Activated CD4-positive, alpha-beta T cell treated with anti-CD3 and anti-CD28 coated beads, Interleukin-2, amount 50 U/mL, for 16 hours (primary cell): ENCODE measurements at places on chromosomes 13 and 19.

- DNase-seq: no peak
Measured at GRCh38 chr13:64770743-64771142, 2459.4 kb downstream of the PCDH9 start.

DNA sequence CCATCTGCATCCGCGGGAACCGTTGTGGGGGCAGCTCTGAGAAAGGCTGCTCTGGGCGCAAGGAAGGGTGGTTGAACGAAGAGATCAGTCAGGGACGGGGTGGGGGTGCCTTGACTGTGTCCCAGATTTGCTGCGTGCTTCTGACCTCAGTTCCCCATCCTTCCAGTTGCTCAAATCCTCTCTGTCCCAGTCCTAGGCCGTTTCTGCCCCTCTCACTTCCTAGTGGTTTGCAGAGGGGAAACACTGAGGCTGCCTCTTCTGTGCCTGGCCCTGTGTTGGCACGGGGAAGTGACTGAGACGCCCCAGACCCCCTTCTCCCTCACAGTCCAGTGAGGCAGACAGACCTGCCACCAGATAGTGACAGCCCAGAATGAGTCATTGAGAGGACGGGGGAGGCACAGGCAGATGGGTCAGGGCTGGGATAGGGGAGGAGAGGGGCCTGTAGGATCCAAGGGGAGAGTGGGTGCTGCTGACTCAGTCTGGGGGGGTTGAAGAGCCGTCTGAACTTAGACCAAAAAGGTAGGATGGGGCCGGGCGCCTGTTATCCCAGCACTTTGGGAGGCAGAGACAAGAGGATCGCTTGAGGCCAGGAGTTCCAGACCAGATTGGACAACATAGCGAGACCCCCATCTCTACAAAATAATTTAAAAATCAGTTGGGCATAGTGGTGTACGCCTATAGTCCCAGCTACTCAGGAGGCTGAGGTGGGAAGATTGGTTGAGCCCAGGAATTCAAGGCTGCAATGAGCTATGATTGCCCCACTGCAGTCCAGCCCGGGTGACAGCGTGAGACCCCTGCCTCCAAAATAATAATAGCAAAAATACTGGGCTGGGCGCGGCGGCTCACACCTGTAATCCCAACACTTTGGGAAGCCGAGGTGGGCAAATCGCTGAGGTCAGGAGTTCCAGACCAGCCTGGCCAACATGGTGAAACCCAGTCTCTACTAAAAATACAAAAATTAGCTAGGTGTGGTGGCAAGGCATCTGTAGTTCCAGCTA, 26.5 kb downstream of the NUMBL start:
- DNase-seq: peak; percentile 10

- DNase-seq: no peak
Measured at GRCh38 chr13:100314132-100314910, 225.4 kb downstream of the PCCA start.

DNA sequence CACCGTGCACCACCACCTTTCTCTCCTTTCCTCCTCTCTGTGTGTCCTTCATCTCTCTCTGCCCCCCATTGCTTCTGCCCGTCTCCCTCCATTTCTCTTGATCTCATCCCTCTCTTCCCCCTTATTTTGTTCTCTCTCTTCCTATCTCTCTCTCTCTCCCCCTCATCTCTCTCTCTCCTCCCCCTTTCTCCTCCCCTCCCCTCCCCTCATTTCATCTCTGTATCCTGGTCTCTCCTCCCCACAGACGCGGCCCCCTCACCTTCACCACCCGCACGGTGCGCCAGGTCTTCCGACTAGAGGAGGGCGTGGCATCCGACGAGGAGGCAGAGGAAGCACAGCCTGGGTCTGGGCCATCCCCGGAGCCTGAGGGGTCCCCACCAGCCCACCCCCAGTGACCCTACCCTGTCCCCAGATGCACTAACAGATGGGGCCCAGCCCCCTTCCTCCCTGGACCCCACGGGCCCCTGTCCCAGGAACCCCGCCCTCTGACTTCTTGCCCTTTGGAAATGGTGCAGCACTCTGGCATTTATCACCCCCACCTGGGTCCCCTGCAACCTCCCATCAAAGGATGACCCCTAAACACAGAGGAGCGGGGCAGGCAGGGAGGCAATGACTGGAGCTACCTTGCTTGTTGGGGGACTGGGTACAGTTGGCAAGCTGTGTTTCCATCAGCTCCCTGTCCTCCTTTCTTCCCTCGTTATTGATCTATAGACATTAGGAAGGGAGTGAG, 19.6 kb downstream of the KCNC3 start:
- no peak for DNase-seq
